ENCODE measurements at places on chromosomes 5 and 9. TPM values are rescaled to one million over a fixed set of nuclear protein-coding genes. Genes with fewer than 3 reads are reported as not detected.

GRCh38 chr9:20557285-20557684 lies 65.0 kb downstream of the MLLT3 start:
- DNase-seq: no peak
- H3K36me3 ChIP-seq: peaks cover 20% of the 10 kb centered on the region
- H3K4me1 ChIP-seq: peaks cover 74% of the 10 kb centered on the region
- no peak overlapping the region for H3K4me3 ChIP-seq

DNA sequence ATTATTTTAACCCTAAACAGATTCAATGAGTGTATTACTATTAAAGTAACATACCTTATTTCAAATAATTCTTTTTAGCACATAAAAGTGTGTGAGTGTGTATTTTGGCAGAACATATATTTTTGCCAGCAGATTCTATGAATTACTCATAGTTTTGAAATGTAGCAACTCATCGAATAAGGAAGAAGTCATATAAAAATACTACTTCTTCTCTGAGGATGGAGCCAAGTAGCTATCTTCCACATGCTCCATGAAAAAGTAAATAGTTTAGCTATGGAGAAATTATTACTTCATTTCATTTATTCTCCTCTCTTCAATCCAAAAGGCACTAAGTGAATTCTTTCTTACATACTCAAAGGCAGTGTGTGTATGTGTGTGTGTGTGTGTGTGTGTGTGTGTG lies 1090.4 kb upstream of the CDH6 start:
- DNase-seq: no peak
- H3K36me3 ChIP-seq: no peaks in the 10 kb centered on the region
- H3K4me3 ChIP-seq: no peak overlapping the region
- no peaks in the 10 kb centered on the region for H3K4me1 ChIP-seq
- H3K27ac ChIP-seq: no peak overlapping the region

DNA sequence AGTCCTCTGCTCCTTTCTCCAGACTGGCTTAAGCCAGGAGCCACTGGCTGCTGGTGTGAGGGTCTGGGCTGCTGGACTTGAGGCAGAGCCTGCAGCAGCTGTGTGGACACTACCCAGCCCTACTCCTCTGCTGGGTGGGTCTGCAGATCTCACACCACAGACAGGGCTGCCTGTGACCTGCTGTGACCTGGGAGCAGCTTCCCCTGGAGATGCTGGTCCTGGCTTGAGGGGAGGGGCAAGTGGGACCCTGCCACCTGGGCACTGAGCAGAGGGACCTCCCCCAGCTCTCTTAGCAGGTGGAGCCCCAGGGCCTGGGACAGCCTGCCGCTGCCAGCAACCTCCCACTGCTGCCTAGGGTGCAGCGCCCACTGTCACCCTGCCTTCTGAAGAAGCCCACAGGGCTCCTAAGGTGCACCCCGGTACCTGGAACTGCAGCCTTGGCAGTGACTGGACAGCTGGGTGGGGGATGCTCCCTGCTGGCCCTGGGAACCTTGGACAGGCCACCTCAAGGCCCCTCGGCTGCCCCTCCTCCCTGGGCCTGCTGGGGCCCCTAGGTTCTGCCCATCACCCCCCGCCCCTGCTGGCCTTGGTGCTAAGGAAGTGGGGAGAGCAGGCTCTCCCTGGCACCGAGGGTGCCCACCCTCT lies 9.1 kb downstream of the CACFD1 start:
- H3K27ac ChIP-seq: no peak overlapping the region
- H3K36me3 ChIP-seq: no peaks in the 10 kb centered on the region
- H3K4me3 ChIP-seq: no peak overlapping the region
- no peak for DNase-seq
- no peaks in the 10 kb centered on the region for H3K27me3 ChIP-seq
- H3K4me1 ChIP-seq: no peaks in the 10 kb centered on the region

- H3K4me3 ChIP-seq: peak overlapping the region; percentile 98
- no peak for DNase-seq
These were observed 601 bp upstream of the FAF2 start for GRCh38 chr5:176447591-176447977.

GRCh38 chr9:120579139-120580050 lies 572 bp downstream of the CDK5RAP2 start:
- peak overlapping the region; percentile 94 for H3K27ac ChIP-seq
- H3K4me1 ChIP-seq: peaks cover 33% of the 10 kb centered on the region
- H3K27me3 ChIP-seq: no peaks in the 10 kb centered on the region
- H3K36me3 ChIP-seq: peaks cover 16% of the 10 kb centered on the region

- H3K27me3 ChIP-seq: no peaks in the 10 kb centered on the region
- H3K27ac ChIP-seq: no peak overlapping the region
- no peaks in the 10 kb centered on the region for H3K36me3 ChIP-seq
These were observed 14.8 kb downstream of the FAM219A start for GRCh38 chr9:34443533-34443932.

DNA sequence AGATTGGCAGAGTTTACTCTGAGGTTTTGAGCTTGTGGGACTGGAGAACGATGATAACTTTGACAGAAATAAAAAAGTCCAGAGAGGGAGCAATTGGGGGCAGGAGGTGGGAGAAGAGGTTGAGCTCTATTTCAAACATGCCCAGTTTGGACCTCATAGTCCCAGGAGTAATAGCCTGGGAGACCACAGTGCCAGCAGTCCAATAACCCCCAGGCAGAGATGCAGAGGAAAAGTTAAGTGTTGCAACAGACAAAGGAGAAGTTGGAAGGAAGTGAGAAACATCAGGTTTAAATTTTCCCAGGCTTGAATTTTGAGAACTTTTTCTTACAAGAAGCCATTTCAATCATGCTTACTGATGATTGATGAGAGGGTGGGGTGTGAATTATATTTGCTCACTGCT lies 117.0 kb upstream of the GHR start:
- no peaks in the 10 kb centered on the region for H3K27me3 ChIP-seq
- no peak for DNase-seq
- H3K36me3 ChIP-seq: no peaks in the 10 kb centered on the region
- H3K4me3 ChIP-seq: no peak overlapping the region

TEK gene
- not detected for total RNA-seq

LAMC3 gene
- 0.19 TPM for total RNA-seq
